Pancreas (tissue), 10 donors: ENCODE measurements at places on chromosomes 16 and 17. TPM values are rescaled to one million over a fixed set of nuclear protein-coding genes. Genes with fewer than 3 reads are reported as not detected.

The KRTAP1-1 gene
- polyA plus RNA-seq: not detected

The MEIOB gene
- not detected for polyA plus RNA-seq

The TBC1D3 gene
- polyA plus RNA-seq: not detected

The MARCHF10 gene
- polyA plus RNA-seq: 0.42 TPM

The TBC1D3K gene
- polyA plus RNA-seq: not detected

The KRTAP4-1 gene
- polyA plus RNA-seq: not detected

The HBZ gene
- polyA plus RNA-seq: not detected

The MYO15A gene
- 1.3 TPM for polyA plus RNA-seq

The TBC1D3C gene
- polyA plus RNA-seq: 0.05 TPM

The SOX15 gene
- 0.53 TPM for polyA plus RNA-seq
